Effector memory CD8-positive, alpha-beta T cell (primary cell): ENCODE measurements at places on chromosomes 6 and 20.

DNA sequence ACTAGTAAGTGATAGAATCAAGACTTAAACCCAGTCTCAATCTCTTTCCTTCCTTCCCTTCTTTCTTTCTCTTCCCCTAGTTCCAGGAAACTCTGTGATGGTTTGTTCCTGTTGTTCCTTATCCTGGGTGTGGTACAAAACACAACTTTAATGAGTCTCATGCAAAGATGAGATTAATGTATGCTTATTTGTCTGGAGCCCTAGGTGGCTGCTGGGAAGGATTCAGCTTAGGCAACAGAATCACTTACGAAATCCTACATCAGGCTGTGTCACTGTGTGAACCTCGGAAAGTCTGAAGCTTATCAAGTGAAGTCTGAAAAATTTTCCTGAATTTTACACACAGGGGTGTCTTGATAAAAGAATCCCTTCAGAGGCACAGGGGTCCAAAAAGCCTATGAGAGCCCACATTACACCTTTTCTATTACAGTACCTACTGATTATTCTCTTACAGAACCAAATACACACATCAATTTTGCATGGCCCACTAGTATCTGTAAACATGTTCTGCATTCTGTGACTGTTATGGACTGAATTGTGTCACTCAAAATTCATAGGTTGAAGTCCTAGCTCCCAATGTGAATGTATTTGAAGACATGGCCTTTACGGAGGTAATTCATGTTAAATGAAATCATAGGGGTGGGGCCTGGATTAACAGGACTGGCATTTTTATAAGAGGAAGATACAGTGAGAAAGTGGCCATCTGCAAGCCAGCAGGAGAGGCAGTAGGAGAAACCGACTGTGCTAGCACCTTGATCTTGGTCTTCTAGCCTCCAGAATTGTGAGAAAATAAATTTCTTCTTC lies 144.7 kb downstream of the MYB start:
- no peaks in the 10 kb centered on the region for H3K27me3 ChIP-seq
- DNase-seq: no peak
- H3K4me3 ChIP-seq: no peak overlapping the region

DNA sequence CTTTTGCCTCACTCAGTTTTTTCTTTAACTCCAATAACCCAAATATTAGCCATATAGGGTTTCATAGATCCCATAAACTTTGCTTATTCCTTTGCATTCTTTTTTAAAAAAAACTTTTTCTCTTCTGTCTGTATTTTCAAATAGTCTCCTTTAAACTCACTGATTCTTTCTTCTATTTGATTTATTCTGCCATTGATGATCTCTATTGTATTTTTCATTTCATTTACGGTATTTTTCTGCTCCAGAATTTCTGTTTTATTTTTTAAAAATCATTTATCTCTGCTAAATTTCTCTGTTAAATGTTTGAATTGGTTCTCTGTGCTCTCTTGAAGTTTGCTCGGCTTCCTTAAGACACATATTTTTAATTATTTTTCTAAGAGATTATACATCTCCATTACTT lies 573.3 kb upstream of the MAN1A1 start:
- no peak overlapping the region for H3K4me3 ChIP-seq
- H3K36me3 ChIP-seq: no peaks in the 10 kb centered on the region
- H3K27me3 ChIP-seq: no peaks in the 10 kb centered on the region
- no peak for DNase-seq

GRCh38 chr6:43883847-43884651 lies 114.0 kb downstream of the VEGFA start:
- no peak overlapping the region for H3K4me3 ChIP-seq
- H3K27ac ChIP-seq: no peak overlapping the region
- H3K4me1 ChIP-seq: no peaks in the 10 kb centered on the region
- DNase-seq: no peak
- peaks cover 18% of the 10 kb centered on the region for H3K27me3 ChIP-seq

DNA sequence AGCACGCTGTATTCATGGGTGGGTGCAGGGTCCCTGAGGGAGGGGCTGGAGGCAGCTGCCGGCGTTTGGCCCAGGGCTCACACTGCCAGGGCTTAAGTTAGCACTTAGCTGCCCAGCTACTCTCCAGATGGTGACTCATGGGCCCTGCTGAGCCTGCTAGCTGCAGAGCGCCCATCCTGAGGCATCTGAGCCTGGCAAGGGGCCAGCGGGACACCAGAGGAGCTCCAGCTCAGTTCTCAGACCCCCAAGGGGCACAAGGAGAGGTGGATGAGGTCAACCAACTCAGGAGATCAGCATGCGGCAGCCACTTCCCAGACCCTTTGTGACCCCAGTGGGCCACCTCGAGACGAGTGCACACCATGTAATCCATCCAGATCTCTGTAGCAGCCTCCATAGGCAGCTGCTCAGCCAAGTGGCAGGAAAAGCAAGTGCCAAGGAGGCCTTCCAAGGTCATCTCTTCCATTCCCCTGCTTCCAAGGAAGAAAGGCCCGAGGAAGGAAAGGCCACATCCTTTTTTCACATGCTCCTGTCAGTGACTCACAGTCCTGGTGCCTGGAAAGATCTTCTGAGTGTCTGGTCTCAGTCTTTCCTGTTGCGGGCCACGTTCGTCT lies 35.3 kb downstream of the FOXP4 start:
- no peak overlapping the region for H3K4me3 ChIP-seq
- no peaks in the 10 kb centered on the region for H3K27me3 ChIP-seq
- H3K27ac ChIP-seq: no peak overlapping the region
- DNase-seq: no peak

- no peak overlapping the region for H3K4me3 ChIP-seq
- H3K27ac ChIP-seq: no peak overlapping the region
- peaks cover 4% of the 10 kb centered on the region for H3K27me3 ChIP-seq
- DNase-seq: no peak
- no peaks in the 10 kb centered on the region for H3K4me1 ChIP-seq
Measured at GRCh38 chr6:3962291-3963280, 113.4 kb downstream of the FAM50B start.

GRCh38 chr6:42148058-42148457 lies 5.6 kb upstream of the C6orf132 start:
- no peaks in the 10 kb centered on the region for H3K36me3 ChIP-seq
- no peaks in the 10 kb centered on the region for H3K4me1 ChIP-seq
- H3K4me3 ChIP-seq: no peak overlapping the region
- DNase-seq: no peak

- H3K27ac ChIP-seq: no peak overlapping the region
- DNase-seq: no peak
- H3K4me1 ChIP-seq: no peaks in the 10 kb centered on the region
- H3K36me3 ChIP-seq: no peaks in the 10 kb centered on the region
- H3K4me3 ChIP-seq: no peak overlapping the region
- H3K27me3 ChIP-seq: peaks cover 43% of the 10 kb centered on the region
Measured at GRCh38 chr20:57785061-57785460, 75.2 kb upstream of the PMEPA1 start.

DNA sequence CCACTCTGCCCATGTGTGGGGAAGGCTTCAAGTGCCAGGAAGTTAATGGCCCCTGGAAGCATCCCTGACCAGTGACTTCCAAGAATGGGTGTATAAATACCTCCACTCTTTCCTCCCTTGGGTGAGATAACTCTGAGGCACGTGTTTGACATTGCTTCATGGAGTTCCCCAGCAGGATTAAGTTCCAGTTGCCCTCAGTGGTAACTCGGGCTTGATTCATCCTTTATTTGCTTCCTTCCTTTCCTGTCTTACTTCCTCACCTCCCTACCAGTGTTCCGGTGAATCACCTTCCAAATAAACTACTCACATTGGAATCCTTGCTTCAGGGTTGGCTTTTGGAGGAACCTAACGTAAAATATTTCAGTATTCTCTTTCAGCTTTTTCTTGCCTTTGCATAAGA lies 84.6 kb upstream of the JAG1 start:
- H3K36me3 ChIP-seq: no peaks in the 10 kb centered on the region
- no peak for DNase-seq

DNA sequence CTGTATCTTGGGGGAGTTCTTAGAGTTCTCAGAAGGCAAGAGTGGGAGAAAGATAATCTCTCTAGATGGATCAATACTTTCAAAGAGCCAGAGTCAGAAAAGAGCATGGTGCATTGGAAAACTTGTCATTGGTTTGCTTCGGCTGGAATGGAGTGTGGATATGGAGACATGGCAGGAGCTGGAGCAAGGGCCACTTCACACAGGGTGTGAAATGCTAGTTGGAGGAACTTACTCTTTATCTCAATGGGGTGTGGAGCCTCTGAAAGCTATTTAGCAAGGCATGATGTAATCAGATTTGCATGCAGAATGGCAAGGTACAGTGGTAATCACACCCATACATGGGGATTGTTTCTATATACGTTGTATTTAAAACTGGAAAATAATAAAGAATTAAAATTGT lies 31.5 kb upstream of the PAQR8 start:
- H3K36me3 ChIP-seq: peaks cover 2% of the 10 kb centered on the region
- H3K4me3 ChIP-seq: no peak overlapping the region
- DNase-seq: no peak
- peak overlapping the region; percentile 41 for H3K27ac ChIP-seq

DNA sequence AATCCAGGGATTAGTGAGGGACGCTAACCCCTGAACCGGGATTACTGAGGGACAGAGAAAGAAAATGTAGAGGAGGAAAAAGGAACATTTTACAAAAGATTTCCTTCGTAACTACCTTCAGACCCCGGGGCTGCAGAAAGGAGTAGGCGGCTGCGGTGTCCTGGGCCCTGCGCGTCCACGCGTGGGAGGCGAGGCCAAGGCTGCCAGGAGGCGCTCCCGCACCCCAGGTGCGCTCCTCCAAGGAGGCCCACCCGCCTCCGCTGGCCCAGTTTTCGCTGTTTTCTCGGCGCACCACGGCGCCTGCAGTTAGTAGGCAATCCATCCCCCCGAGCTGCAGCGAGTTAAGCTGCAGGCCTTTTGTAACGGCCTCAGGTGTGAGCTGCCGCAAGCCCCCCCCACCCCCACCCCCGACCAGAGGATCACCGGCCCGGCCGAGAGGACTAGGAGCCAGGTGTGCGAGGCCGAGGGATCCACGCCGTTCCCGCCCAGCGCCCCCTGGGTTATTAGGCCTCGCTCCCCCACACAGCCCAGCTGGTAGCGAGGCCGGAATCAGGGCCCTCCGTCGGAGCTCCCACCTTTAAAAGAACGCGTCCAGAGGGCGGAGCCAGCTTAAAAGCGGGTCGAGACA lies 380.3 kb upstream of the ARID1B start:
- H3K27ac ChIP-seq: peak overlapping the region; percentile 87
- H3K27me3 ChIP-seq: peaks cover 55% of the 10 kb centered on the region
- peak overlapping the region; percentile 50 for H3K4me3 ChIP-seq
- peaks cover 26% of the 10 kb centered on the region for H3K4me1 ChIP-seq
- no peak for DNase-seq

GRCh38 chr6:14447240-14447639 lies 329.7 kb downstream of the CD83 start:
- DNase-seq: no peak
- no peaks in the 10 kb centered on the region for H3K27me3 ChIP-seq
- no peak overlapping the region for H3K4me3 ChIP-seq
- no peaks in the 10 kb centered on the region for H3K36me3 ChIP-seq

- no peaks in the 10 kb centered on the region for H3K27me3 ChIP-seq
- H3K4me1 ChIP-seq: no peaks in the 10 kb centered on the region
- no peak for DNase-seq
Measured at GRCh38 chr20:14198416-14198815, 139.0 kb downstream of the FLRT3 start.

GRCh38 chr6:103107985-103108384 lies 1714.5 kb downstream of the GRIK2 start:
- H3K4me3 ChIP-seq: no peak overlapping the region
- no peaks in the 10 kb centered on the region for H3K27me3 ChIP-seq
- H3K27ac ChIP-seq: no peak overlapping the region
- no peaks in the 10 kb centered on the region for H3K4me1 ChIP-seq

GRCh38 chr6:153096792-153097191 lies 34.3 kb downstream of the RGS17 start:
- no peak for DNase-seq
- peaks cover 18% of the 10 kb centered on the region for H3K27me3 ChIP-seq
- H3K4me1 ChIP-seq: no peaks in the 10 kb centered on the region
- no peak overlapping the region for H3K4me3 ChIP-seq
- no peaks in the 10 kb centered on the region for H3K36me3 ChIP-seq

DNA sequence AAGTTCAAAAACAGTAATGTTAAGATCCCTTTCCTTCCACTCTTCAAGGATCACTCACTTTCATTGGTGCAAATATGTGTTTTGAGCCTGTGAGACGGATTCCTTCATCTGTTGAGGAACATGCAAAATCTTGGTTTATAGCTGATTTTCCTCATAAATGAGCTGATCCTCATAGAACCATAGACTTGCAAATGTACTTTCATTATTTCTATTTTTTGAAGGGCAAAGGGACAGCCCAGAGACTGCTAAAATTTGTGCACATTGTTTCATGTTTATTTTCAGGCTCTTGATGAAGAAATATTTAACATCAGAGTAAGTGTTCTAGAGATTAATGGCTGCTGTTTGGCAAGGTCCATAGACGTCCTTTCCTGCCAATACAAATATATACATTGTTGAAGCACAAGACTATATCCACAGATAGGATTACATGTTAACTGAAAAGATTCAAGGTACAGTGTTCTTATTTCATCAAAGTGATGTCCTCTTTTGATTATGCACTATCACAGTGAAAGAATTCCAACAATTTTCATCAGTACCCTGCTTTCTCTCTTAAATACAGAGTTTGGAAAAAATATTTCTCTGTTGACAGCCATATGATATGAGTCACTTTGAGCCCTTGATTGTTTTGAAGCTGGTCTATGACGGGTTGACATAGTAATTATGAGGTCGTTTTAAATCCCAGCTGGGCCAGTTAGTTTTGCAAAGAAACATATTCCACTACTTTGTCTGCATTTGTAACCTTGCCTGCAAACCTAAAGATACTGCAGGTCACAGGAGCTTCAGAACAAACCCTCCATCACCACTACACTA lies 95.7 kb downstream of the FILIP1 start:
- H3K4me3 ChIP-seq: no peak overlapping the region
- no peak for DNase-seq
- H3K27ac ChIP-seq: no peak overlapping the region
- H3K27me3 ChIP-seq: no peaks in the 10 kb centered on the region
- no peaks in the 10 kb centered on the region for H3K36me3 ChIP-seq

DNA sequence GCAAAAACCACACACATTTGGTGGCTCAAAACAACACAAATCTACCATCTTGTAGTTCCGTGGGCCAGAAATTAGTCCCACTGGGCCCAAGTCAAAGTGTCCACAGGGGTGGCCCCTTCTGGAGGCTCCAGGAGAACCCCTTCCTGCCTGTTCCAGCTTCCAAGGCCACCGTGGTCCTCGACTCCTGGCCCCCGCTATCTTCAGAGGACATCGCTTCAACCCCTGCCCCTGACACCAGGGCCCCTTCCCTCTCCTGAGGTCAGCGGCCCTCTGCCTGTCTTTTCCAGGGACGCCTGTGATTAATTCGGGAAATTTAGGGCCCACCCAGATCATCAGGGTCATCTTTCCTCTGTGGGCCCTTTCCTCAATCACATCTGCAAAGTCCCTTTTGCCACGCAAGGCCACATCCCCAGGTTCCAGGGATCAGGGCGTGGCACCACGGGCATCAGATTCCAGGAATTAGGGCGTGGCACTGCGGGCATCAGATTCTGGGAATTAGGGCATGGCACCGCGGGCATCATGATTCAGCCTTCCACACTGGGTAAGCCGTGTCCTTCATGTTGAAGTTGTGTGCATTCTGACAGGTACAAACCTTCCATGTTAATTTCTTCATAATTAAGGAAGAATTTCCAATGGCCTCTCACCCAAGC lies 59.9 kb upstream of the SMOC2 start:
- no peaks in the 10 kb centered on the region for H3K27me3 ChIP-seq
- H3K36me3 ChIP-seq: peaks cover 3% of the 10 kb centered on the region
